ENCODE measurements at places on chromosomes 3 and 15. TPM values are rescaled to one million over a fixed set of nuclear protein-coding genes. Genes with fewer than 3 reads are reported as not detected.

Gene ZNF639
- 42.0 TPM for total RNA-seq

Gene GRAMD1C
- total RNA-seq = 3.4 TPM

DNA sequence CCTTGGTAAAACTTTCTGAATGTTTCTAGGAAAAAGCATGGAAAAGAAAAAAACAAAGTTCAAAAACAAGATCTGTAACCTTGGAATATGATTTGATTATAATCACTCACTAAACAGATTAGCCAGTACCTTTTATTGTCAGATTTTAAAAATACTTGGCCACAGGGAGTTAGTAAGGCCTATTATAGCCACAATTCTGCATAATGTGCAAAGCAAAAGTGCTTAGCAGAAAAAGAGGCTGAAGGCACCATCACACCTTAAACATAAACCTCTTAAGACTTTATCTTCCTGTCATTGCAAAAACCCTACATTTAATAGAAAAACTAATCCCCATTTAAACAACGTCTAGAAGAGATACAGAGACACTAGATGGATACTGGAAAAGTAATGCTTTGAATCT lies 41.8 kb downstream of the CHSY1 start:
- no peak overlapping the region for H3K27ac ChIP-seq
- no peaks in the 10 kb centered on the region for H3K27me3 ChIP-seq
- H3K4me3 ChIP-seq = no peak overlapping the region

Gene FBXO40
- total RNA-seq = not detected

GRCh38 chr15:79329171-79329611 lies 18.3 kb downstream of the TMED3 start:
- no peak overlapping the region for H3K4me3 ChIP-seq
- H3K27me3 ChIP-seq = no peaks in the 10 kb centered on the region

DNA sequence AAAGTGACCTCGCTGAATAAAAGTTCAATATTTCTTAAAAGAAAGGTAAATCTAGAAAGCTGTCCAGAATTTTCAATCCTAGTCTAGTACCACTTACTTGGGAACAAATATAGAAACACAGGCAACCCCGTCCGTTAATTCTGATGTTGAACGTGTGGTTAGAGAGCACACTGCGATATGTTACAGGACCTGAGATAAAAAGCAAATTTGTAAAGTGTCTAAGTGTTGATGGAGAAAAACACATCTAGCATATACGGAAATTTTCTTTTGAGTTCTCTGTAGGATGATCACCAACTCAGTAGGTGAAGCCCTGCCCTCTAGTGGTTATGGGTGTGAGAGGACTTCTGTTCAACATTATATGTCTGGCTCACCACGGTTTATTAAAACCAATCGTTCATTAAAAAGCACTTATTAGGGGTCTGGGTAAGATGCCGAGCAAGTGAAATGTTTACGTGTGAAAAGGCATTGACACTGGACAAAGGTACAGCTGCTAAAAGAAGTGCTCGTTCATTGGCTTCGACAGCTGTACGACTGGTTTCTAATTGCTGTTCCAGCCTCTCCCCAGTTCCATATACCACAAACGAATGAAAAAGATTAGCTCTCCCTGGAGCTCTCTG lies 1.0 kb upstream of the ATP2C1 start:
- H3K27ac ChIP-seq = peak overlapping the region; percentile 83
- peak overlapping the region; percentile 97 for H3K4me3 ChIP-seq
- no peaks in the 10 kb centered on the region for H3K27me3 ChIP-seq

DNA sequence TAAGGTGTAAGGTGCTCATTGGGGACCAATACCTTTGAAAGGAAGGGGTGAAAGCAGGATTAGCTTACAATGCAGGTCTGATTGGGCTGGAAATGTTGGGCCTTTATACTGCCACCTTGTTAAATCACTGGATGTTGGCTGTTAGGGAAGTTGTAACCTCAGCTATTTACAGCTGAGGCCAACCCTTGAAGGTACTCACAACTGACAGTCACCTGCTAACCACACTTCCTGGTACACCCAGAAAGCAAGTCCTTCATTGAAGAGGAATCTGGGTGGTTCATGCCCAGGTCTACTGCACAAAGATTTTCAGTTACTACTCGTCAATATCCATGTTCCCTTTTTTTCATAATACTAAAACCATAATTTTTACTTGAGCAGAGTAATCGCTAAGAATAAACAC lies 65.4 kb upstream of the CLDN18 start:
- H3K4me3 ChIP-seq = no peak overlapping the region
- no peak for DNase-seq
- H3K27ac ChIP-seq = no peak overlapping the region

GRCh38 chr3:143514874-143515273 lies 333.4 kb downstream of the SLC9A9 start:
- no peak overlapping the region for H3K27ac ChIP-seq
- H3K36me3 ChIP-seq = no peaks in the 10 kb centered on the region
- no peak for DNase-seq
- H3K27me3 ChIP-seq = no peaks in the 10 kb centered on the region

GRCh38 chr3:101851850-101852714 lies 2.8 kb downstream of the NFKBIZ start:
- no peaks in the 10 kb centered on the region for H3K27me3 ChIP-seq
- H3K4me1 ChIP-seq = no peaks in the 10 kb centered on the region
- peaks cover 38% of the 10 kb centered on the region for H3K36me3 ChIP-seq
- no peak for DNase-seq
- H3K4me3 ChIP-seq = peak overlapping the region; percentile 95

GRCh38 chr3:58998476-58999117 lies 51.2 kb downstream of the CFAP20DC start:
- H3K4me3 ChIP-seq = no peak overlapping the region
- H3K27ac ChIP-seq = no peak overlapping the region
- no peak for DNase-seq
- no peaks in the 10 kb centered on the region for H3K36me3 ChIP-seq
- H3K4me1 ChIP-seq = no peaks in the 10 kb centered on the region

DNA sequence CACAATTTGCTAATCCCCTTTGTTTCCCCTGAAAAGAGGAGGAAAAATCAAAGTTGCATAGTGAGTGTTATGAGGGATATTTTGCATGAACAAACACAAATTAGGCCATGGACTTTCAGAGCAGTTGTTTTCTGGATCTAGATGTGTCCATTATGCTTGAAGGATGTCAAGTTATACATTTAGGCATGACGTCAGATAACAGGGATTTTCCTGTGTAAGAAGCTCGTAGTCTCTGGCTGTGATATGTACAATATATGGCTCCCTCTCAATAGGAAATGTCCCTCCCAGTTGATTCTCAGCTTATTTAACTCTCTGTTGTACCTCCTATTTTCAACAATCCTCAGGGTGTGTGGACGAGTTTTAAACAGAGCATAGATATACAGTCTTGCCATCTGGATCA lies 171.0 kb downstream of the RBMS3 start:
- no peak for DNase-seq
- no peaks in the 10 kb centered on the region for H3K36me3 ChIP-seq
- no peaks in the 10 kb centered on the region for H3K27me3 ChIP-seq
- no peak overlapping the region for H3K27ac ChIP-seq
- H3K4me3 ChIP-seq = no peak overlapping the region
- peaks cover 3% of the 10 kb centered on the region for H3K4me1 ChIP-seq

- no peak overlapping the region for H3K4me3 ChIP-seq
- no peak for DNase-seq
- H3K36me3 ChIP-seq = no peaks in the 10 kb centered on the region
- no peaks in the 10 kb centered on the region for H3K27me3 ChIP-seq
- H3K27ac ChIP-seq = no peak overlapping the region
Observed at GRCh38 chr3:187112934-187113793, 26.1 kb downstream of the RPL39L start.

Gene TM4SF1
- total RNA-seq = not detected

- H3K27me3 ChIP-seq = no peaks in the 10 kb centered on the region
- no peak overlapping the region for H3K27ac ChIP-seq
- H3K36me3 ChIP-seq = peaks cover 86% of the 10 kb centered on the region
- DNase-seq = no peak
Observed at GRCh38 chr3:172323894-172324610, 124.2 kb downstream of the GHSR start.

DNA sequence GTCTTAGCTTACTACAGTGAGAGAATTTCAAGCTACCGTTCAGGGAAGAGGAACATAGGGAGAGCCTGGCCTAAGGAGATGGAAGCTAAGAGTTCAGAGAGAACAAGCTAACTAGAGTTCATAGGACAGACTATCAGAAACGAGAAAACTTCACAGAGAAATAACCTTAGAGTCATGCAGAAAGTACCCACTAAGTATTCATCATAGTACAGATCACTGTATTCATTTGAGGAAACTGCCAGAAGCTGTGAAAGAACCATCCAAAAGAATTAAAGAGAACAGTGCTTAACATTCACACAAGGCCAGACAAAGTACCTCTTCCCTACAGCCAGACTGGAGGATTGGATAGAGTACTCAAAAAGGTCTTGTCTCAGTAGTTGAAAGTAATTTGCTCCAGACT lies 15.2 kb upstream of the GBE1 start:
- no peak overlapping the region for H3K27ac ChIP-seq
- DNase-seq = no peak
- no peak overlapping the region for H3K4me3 ChIP-seq
- H3K4me1 ChIP-seq = no peaks in the 10 kb centered on the region
- H3K36me3 ChIP-seq = no peaks in the 10 kb centered on the region
- no peaks in the 10 kb centered on the region for H3K27me3 ChIP-seq

Gene IQCF5
- total RNA-seq = not detected

GRCh38 chr15:60582370-60583036 lies 103.6 kb upstream of the ICE2 start:
- H3K4me1 ChIP-seq = peaks cover 16% of the 10 kb centered on the region
- H3K27ac ChIP-seq = no peak overlapping the region
- H3K27me3 ChIP-seq = no peaks in the 10 kb centered on the region
- peaks cover 5% of the 10 kb centered on the region for H3K36me3 ChIP-seq
- DNase-seq = no peak

DNA sequence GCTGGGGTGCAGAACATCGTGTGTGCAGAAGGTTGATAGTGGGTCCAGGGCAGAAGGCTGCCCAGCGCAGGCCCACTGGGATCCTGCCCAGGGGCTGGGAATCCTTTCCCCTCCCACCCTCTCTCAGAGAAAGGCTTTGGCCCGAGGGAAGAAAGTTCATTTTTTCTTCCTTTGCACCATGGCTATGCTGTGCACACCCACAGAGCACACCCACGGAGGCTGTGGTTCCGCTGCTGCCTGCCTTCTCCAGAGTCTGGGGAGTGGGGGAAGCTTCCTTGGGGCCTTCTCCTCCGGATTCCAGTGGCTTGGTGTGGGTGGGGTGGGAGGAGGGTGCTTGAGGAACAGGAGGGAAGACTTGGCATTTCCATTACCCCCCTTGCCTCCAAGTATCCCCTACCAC lies 7.0 kb upstream of the PRKCD start:
- no peaks in the 10 kb centered on the region for H3K36me3 ChIP-seq
- no peaks in the 10 kb centered on the region for H3K4me1 ChIP-seq
- no peaks in the 10 kb centered on the region for H3K27me3 ChIP-seq

- no peak overlapping the region for H3K4me3 ChIP-seq
- no peak for DNase-seq
- H3K27ac ChIP-seq = no peak overlapping the region
- H3K36me3 ChIP-seq = no peaks in the 10 kb centered on the region
- no peaks in the 10 kb centered on the region for H3K27me3 ChIP-seq
- H3K4me1 ChIP-seq = no peaks in the 10 kb centered on the region
Observed at GRCh38 chr3:113148284-113148683, 63.1 kb upstream of the BOC start.

Gene ADIPOQ
- total RNA-seq = not detected

Gene RTP3
- total RNA-seq = not detected

Gene CADPS
- 11.7 TPM for total RNA-seq

DNA sequence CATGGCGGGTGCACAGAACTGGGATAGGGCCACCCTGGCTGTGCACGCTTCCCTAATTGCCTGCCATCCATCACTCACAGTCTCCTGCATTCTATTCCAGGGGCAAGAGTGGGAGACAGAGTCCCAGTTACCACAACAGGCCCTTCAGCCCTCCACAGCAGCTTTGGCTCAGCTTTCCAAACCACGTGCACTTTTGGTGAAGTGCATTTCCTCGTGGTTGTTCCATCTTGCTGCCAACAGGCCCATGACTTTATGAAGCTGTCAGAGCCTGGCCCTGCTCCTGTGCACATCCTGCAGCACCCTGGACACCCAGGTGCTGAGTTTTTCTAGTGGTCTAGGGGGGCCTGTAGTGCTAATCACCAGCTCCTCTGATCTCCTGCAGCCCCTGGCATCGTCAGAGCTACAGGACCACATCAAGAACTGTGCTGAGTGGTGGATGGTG lies 110.2 kb downstream of the ADCY5 start:
- H3K27me3 ChIP-seq = no peaks in the 10 kb centered on the region
- H3K36me3 ChIP-seq = no peaks in the 10 kb centered on the region
- no peak overlapping the region for H3K4me3 ChIP-seq
- H3K4me1 ChIP-seq = peaks cover 12% of the 10 kb centered on the region
- no peak overlapping the region for H3K27ac ChIP-seq
- DNase-seq = no peak

DNA sequence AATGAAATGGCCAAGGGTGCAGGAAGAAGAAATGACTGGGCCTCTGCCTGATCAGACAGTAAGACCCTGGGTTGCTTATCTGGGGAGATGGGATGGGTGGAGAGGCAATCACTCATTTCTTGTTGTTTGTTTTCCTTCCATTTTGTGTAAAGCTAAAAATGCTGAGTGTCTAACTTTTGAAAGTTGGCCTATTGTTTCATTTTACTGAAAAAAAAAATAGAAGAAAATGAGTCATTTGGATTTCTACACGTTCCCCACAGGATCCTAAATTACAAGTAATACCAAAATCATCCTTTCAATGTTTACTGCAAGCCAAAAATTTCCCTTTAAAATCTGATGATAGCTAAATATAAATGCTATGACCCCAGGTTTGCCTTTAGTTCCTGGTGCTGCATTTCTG lies 30.6 kb downstream of the PTX3 start:
- DNase-seq = no peak
- H3K27ac ChIP-seq = no peak overlapping the region
- H3K27me3 ChIP-seq = no peaks in the 10 kb centered on the region
- no peaks in the 10 kb centered on the region for H3K36me3 ChIP-seq
- no peaks in the 10 kb centered on the region for H3K4me1 ChIP-seq
- H3K4me3 ChIP-seq = no peak overlapping the region

- H3K27me3 ChIP-seq = no peaks in the 10 kb centered on the region
- no peaks in the 10 kb centered on the region for H3K36me3 ChIP-seq
- DNase-seq = no peak
- no peak overlapping the region for H3K4me3 ChIP-seq
Observed at GRCh38 chr3:59563966-59564365, 514.1 kb upstream of the CFAP20DC start.

GRCh38 chr15:62658498-62658897 lies 384.0 kb upstream of the TPM1 start:
- no peaks in the 10 kb centered on the region for H3K27me3 ChIP-seq
- H3K4me1 ChIP-seq = peaks cover 16% of the 10 kb centered on the region

Measured in endodermal cell (in vitro differentiated cells).